ENCODE measurements at places on chromosomes 12 and 14. TPM values are rescaled to one million over a fixed set of nuclear protein-coding genes. Genes with fewer than 3 reads are reported as not detected.
A peak's percentile ranks its signal among the peaks of the same experiment; 100 is the strongest.

- H3K27me3 ChIP-seq: peaks cover 9% of the 10 kb centered on the region
- no peak overlapping the region for H3K4me3 ChIP-seq
- H3K27ac ChIP-seq: no peak overlapping the region
- peaks cover 3% of the 10 kb centered on the region for H3K36me3 ChIP-seq
Observed at GRCh38 chr14:34424488-34424887, 37.6 kb downstream of the SPTSSA start.

Gene KRT72
- 0.28 TPM for total RNA-seq

Gene DPPA3
- total RNA-seq: 0.26 TPM

Gene MANSC4
- not detected for total RNA-seq

DNA sequence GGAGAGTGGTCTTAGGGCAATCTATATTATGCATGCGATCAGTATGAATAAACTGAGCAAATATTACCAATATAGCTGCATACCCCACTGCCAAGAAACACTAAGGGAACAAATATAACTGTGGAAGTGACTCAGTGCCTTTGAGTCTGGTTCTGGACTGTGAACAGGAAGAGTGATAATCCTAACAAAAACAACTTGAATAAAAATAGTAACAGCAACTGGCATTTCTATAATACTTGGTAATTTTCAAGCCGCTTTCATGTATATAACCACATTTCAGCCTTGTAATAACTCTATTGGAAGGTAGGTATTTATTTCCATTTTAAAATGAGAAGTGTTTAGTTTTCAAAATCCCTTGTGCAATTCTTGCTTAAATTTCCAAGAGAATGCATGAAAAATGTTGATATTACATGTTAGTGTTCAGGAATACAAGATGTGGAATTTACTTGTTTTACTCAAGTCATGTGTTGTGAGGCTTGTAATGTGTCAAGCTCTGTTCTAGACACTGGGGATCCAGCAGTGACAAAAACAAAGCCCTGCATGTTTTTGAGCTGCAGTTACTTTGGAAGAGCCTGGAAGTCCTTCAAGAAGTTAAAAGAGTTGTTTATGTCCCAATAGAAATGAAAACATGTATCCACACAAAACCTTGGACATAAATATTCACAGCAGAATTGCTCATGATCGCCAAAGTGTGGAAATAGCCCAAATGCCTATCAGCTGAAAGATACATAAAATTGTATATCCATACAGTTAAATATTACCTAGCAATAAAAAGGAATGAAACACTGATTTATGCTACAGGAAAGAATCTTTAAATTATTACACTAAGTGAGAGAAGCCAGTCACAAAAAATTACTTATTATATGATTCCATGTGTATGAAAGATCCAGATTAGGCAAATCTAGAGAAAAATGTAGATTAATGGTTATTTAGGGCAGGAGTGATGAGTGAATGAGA is 338.1 kb upstream of the TMEM132C start:
- H3K36me3 ChIP-seq: no peaks in the 10 kb centered on the region
- no peak overlapping the region for H3K4me3 ChIP-seq
- DNase-seq: no peak
- H3K27ac ChIP-seq: no peak overlapping the region

- no peak overlapping the region for H3K27ac ChIP-seq
- no peak overlapping the region for H3K4me3 ChIP-seq
- H3K4me1 ChIP-seq: peaks cover 6% of the 10 kb centered on the region
- DNase-seq: no peak
- H3K27me3 ChIP-seq: peaks cover 2% of the 10 kb centered on the region
- H3K36me3 ChIP-seq: peaks cover 4% of the 10 kb centered on the region
Observed at GRCh38 chr12:105538880-105539279, 208.4 kb downstream of the C12orf75 start.

DNA sequence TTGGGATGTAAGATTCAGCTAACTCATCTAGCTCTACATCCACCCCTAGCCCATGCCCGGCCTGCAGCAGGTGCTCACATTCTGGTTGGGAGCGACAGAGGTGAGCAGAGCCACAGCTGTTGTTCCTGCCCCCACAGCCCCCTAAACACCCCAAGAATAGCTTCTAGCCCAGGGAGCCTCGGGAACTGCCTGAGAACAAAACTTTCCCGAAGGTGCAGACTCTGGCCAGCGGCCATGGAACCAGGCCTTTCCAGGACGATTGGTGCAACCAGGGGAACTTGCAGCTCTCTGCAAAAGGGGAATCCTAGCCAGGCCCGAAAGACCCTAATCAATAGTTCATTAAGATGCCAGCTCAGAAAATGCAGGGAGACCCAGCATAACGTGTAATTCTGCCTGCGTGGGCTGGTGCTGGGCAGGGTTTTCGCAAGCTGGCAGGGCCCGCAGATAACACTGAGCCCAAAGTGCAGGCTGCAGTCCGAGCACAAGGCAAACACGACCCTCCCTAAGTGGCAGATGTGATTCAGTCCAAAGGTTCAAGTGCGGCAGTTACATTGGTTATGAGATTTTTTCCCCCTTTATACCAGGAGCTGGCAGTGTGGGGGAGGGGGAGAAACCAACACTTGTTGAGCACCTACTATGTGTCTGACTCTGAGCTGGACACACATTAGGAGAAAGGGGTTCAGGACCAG is 122.5 kb upstream of the MAP1LC3B2 start:
- no peak for DNase-seq
- no peak overlapping the region for H3K4me3 ChIP-seq
- no peaks in the 10 kb centered on the region for H3K36me3 ChIP-seq
- no peak overlapping the region for H3K27ac ChIP-seq
- peaks cover 3% of the 10 kb centered on the region for H3K27me3 ChIP-seq
- H3K4me1 ChIP-seq: no peaks in the 10 kb centered on the region

DNA sequence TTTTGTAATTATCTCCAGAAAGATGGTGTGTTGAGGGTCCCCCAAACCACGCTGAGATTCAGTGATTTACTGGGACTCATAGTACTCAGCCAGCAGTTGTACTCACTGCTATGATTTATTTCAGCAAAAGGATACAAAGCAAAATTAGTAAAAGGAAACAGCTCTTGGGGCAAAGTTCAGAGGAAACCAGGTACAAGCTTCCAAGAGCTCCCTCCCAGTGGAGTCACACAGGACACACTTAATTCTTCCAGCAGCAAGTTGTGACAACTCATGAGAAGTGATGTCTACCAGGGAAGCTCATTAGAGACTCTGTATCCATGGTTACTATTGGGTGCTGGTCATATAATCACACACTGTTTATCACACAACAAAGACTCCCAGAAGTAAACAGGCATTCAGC is 38.7 kb downstream of the TTC8 start:
- peaks cover 6% of the 10 kb centered on the region for H3K36me3 ChIP-seq
- no peak overlapping the region for H3K4me3 ChIP-seq
- DNase-seq: no peak

Gene KLRC1
- not detected for total RNA-seq

DNA sequence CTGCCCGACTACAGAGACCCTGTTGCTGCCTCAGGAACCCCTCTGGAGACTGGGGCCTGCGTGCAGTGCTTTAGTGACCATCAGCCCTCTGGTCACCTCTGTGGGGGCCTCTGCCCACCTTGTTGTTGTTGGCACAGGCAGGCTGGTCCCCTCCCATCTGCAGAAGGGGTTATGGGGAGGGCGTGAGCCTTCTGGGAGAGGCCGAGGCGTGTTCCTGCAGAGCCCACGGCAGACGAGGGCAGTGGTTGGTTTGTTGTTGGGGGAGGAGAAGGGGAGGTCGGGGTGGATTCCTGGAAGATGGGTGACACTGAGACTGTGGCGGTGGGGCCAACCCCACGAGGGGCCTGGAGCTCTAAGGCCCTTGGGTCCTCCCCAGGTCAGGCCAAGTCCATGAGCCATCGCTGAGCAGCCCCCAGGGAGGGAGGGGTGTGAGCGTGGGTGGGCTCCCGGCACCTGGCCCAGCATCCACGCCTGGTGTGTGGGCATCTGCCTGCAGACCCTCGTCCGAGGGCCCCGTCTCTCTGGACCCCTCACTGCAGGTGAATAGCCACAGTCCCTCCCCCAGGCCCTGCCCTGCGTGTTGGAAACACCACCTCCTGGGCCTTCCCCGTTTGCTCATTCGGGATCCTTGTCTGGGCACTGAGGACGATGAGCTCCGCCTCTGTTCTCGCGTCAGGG is 23.6 kb downstream of the FBRSL1 start:
- peaks cover 24% of the 10 kb centered on the region for H3K27me3 ChIP-seq
- H3K36me3 ChIP-seq: peaks cover 7% of the 10 kb centered on the region
- H3K4me1 ChIP-seq: no peaks in the 10 kb centered on the region
- H3K4me3 ChIP-seq: no peak overlapping the region
- H3K27ac ChIP-seq: no peak overlapping the region

GRCh38 chr12:101018540-101018939 is 191.5 kb downstream of the SLC5A8 start:
- H3K4me1 ChIP-seq: no peaks in the 10 kb centered on the region
- no peaks in the 10 kb centered on the region for H3K27me3 ChIP-seq
- no peak for DNase-seq
- no peak overlapping the region for H3K4me3 ChIP-seq
- H3K27ac ChIP-seq: no peak overlapping the region

DNA sequence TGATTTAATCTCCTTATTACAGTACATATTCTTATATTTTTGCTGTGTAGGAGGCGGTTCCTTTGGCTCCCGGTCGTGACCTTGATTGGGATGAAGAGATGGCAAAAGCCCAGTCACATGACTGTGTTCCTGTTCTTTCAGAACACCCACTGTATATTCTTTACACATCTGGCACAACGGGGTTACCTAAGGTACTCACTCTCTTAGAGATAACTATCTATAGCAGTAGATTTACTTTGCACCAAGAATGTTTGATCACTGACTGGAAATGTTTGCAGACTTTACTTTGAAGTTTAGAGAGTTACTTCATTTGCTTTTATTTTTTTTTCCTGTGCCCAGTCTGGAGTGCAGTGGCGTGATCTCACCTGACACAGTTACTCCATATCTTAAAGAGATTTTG is 65.2 kb downstream of the ACSS3 start:
- peaks cover 6% of the 10 kb centered on the region for H3K4me1 ChIP-seq
- DNase-seq: no peak
- no peak overlapping the region for H3K27ac ChIP-seq
- no peaks in the 10 kb centered on the region for H3K27me3 ChIP-seq
- no peak overlapping the region for H3K4me3 ChIP-seq

DNA sequence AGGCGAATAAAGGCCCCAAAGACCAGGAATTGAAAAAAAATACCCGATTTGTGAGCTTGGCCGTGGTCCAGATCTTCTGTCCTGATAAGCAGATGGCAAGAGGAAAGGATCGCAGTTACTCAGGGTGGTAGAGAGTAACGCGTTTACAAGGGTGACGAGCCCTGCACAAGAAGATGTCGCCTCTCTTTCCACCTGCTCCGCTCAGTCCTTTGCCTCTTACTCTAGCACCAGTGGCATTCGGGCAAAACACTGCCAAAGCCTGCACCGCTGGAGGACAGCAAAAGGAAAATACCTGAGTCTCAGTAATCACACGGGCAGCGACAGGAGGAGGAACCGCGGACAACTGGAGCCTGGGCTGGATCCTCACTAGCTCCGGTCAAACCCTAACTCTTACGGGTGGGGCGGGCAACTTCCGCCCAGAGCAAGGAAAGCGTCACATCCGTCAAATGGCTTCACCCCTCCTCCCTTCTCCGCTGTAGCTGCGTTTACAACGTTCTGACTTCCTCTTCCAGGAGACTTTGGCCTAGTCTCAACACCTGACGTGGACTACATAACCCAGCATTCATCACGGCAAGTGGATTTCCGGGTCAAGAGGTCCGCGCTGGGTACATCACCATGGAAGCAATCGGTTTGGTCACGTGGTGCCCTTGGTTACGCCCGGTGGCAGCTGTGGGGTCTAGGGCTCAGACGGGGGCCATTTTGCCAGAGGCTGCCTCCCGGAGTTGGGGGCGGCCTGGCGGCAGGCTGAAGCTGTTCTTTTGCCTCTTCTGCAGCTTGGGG is at the start of the genes KLHL28 and TOGARAM1:
Gene KLHL28 (minus strand): TSS at position 394 of the 780 bp plus-strand sequence. CDS start 16,019 bp downstream, outside the sequence.
Gene TOGARAM1 (plus strand): TSS at position 637 of the 780 bp plus-strand sequence. CDS start 232 bp downstream, outside the sequence.
- H3K36me3 ChIP-seq: peaks cover 6% of the 10 kb centered on the region
- peaks cover 30% of the 10 kb centered on the region for H3K4me1 ChIP-seq
- peak; percentile 90 for DNase-seq
- H3K27me3 ChIP-seq: peaks cover 8% of the 10 kb centered on the region
- H3K27ac ChIP-seq: no peak within 1 kb of the TSS
- no peak within 1 kb of the TSS for H3K4me3 ChIP-seq

GRCh38 chr12:101795013-101795412 is 35.7 kb downstream of the GNPTAB start:
- no peak for DNase-seq
- peaks cover 2% of the 10 kb centered on the region for H3K27me3 ChIP-seq
- no peak overlapping the region for H3K4me3 ChIP-seq

DNA sequence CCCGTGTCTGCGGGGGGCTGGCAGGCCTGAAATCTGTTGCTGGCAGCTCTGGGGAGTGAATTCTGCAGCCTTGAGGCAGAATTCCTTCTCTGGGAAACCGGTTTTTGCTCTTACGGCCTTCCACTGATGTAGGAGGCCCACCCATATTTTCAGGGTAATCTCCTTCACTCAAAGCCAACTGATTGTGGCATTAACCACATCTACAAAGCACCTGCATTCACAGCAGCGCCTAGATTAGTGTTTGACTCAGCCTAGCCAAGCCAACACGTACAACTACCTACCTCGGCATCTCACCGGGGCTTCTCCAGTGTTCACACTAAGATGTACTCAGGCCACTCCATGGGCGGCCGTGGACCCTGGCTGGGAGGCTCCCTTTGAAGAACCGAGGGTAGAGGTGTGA is 15.8 kb downstream of the C12orf43 start:
- no peak overlapping the region for H3K27ac ChIP-seq
- H3K4me1 ChIP-seq: no peaks in the 10 kb centered on the region
- DNase-seq: no peak
- peaks cover 15% of the 10 kb centered on the region for H3K36me3 ChIP-seq
- no peak overlapping the region for H3K4me3 ChIP-seq

DNA sequence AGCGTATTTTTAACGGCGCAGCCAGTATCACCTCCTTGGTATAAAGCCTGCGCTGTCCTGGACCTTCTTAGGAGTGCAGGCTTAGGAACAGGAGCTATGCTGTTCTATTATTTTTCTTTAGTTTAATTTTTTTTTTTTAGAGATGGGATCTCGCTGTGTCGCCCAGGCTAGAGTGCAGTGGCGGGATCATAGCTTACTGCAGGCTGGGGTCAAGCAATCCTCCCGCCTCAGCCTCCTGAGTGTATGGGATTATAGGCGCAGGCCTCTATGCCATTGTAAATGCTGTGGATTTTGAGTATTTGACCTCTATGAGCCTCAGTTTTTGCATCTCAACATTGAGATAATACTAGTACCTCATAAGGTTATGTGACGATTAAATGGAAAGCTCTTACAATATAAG is 4.1 kb downstream of the OR10AD1 start:
- H3K4me3 ChIP-seq: peak overlapping the region; percentile 92
- no peak for DNase-seq
- peaks cover 27% of the 10 kb centered on the region for H3K4me1 ChIP-seq
- H3K27ac ChIP-seq: peak overlapping the region; percentile 92
- peaks cover 8% of the 10 kb centered on the region for H3K27me3 ChIP-seq
- peaks cover 22% of the 10 kb centered on the region for H3K36me3 ChIP-seq
